ENCODE measurements at places on chromosomes 4 and X.

GRCh38 chr4:26785810-26786209, 74.8 kb upstream of the STIM2 start:
- DNase-seq: no peak

GRCh38 chr4:8348071-8348470, 78.5 kb downstream of the HTRA3 start:
- DNase-seq: no peak

- DNase-seq: no peak
Observed at GRCh38 chr4:5164221-5164912, 113.1 kb downstream of the STK32B start.

DNA sequence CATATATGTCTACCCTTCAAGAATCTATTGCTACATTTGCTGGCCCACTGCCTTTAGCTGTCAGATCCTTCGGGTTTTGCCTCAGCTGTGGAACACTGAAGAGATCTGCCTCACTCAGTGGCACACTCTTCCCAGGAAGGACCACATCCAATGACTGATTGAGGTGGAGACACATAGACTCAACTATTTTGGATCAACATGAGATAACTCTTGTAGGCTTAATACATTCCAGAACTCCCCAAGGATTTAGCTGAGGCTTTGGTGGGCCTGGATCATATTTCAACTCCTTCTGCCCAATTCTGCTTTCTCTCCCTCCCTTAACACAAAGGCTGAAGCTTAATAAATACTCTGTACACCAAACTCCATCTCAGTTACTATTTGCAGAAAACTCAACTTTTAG, 100.5 kb downstream of the CORIN start:
- no peak for DNase-seq

GRCh38 chr4:74244049-74244448, 64.2 kb upstream of the EPGN start:
- no peak for DNase-seq

DNA sequence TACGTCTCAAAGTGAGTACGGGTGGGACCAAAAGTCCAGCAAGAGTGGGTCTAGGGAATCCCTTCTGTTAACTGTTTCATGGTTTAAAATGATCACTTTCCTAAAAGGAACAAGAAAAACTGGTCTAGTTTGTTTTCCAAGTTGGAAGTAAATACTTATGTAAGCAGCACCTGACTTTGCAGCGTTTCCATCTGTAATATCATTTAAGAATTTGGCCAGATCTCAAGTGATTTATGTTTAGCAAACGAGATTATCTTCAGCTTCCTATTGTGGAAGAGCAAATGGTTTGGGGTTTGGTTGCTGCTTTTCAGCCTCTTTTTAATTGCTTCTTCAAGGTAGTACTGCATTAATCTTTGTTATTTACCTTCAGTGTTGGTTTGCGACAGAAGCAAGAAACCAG, 50.4 kb downstream of the FHIP1A start:
- DNase-seq: no peak

DNA sequence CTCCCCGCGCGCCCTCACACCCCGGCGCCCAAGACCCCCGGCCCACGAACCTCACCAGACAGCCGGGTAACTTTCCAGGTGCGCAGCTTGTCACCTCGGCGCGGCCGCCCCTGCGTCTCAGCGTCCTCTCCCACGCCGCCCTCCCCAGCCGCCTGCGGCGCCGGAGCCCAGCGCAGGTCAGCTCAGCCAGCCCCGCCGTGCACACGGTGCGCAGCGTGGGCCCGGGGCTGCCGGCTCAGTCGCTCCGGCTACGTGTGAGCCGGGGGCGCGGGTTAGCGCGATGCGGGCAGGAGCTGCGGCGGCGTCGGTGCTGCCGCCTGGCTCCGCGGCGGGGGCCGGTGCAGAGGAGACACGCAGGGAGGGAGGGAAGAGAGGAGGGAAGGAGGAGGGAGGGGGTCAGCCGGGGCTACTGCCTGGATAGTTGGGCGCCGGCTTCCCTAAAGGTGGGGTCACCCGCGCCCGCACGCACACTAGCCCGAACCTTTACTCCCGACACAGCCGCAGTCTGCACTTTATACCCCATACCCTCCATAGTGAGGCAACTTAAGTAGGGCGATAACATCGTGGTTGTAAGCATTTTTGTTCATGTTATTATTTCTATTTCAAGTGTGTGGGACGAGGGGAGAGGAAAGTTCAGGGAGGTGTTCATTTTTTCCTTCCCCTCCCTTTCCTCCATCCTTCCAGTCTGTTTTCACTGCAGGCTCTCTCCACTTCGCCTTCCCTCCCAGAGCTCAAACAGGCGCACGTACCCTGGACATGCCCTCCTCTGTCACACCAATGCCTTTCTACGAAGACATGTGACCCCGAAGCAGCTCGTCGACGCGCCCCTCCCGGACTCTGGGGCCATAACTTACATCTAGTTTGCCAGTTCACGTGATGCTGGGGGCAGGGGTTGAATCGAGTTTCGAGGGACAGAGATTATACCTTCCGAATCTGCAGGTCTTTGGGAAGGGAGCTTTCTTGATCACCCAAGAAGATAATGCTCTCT, at the start of gene PRKG2:
TSS of gene PRKG2 (minus strand) at position 342 of the 988 bp plus-strand sequence. CDS start 10,175 bp downstream, outside the sequence.
- peak; percentile 10 for DNase-seq
